ENCODE measurements at places on chromosomes 3 and 15. TPM values are rescaled to one million over a fixed set of nuclear protein-coding genes. Genes with fewer than 3 reads are reported as not detected.

GRCh38 chr15:73799466-73799865 is 46.3 kb upstream of the INSYN1 start:
- no peak for DNase-seq

DNA sequence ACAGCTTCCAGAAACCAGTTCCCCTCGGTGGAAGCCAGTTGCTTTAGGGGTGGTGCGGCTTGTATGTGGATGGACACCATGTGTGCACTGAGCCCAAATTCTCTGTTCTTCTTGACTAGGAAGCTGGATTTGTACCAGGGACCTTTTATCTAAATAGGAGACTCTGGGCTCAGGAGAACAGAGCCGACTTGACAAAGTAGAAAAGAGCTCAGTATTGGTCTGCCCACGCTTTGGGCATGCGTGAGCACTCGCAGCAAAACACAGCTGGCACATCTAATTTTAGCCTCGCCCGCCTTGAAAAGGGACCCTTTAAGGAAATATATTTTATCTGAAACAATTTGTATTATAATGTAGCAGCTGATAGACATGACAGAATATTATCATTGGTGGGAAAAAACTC is 1.1 kb upstream of the RBMS3 start:
- no peak for DNase-seq

- no peak for DNase-seq
Measured at GRCh38 chr3:82080261-82080660, 318.8 kb upstream of the GBE1 start.

DNAH1 gene
- total RNA-seq, result 27.8 TPM

CX3CR1 gene
- total RNA-seq, result 15.0 TPM

UBA3 gene
- 93.3 TPM for total RNA-seq

All from spleen (tissue), 13 donors.